ENCODE measurements at places on chromosomes 12 and 14.
A peak's percentile ranks its signal among the peaks of the same experiment; 100 is the strongest.

GRCh38 chr14:54829486-54830224 lies 73.0 kb downstream of the GCH1 start:
- DNase-seq: no peak

DNA sequence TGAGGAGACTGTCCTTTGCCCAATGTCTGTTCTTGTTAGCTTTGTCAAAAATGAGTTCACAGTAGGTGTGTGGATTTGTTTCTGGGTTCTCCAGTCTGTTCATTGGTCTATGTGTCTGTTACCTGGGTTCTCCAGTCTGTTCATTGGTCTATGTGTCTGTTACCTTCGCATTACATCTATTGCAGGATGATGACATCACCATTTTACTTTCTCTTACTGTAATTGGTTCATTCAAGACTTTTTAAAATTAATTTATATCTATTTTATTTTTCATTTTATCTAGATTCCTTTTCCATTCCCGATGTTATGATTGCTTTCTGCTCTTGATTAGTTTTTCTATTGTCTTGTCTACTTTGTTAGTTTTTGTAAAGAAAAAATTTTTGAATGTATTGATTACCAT lies 615.5 kb downstream of the SOX5 start:
- no peak for DNase-seq

- DNase-seq: no peak
Observed at GRCh38 chr14:65211341-65211987, 109.1 kb upstream of the MAX start.

GRCh38 chr12:88035907-88036289 lies 6.7 kb upstream of the C12orf50 start:
- no peak for DNase-seq

- DNase-seq: no peak
Observed at GRCh38 chr14:77119851-77120250, 21.7 kb downstream of the ZDHHC22 start.

DNA sequence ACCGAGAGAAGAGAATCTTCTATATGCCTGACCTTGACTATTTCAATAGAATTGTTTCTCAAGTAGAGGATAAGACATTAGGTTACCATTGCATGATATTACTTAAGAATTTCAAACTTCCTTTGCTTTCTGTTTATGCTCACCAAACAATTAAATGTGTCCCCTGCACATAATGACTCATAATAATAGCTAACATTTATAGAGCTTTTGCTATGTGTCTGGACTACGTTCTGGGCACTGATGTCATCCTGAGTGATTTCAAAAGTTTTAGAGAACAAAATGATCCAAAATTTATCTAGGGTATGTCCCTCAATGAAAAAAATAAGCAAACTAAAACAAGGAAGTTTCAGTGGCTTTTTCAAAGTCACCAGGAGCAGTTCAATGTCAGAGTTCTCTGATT lies 38.8 kb downstream of the SLC15A5 start:
- no peak for DNase-seq

GRCh38 chr12:7271893-7272514 lies 31.9 kb upstream of the ACSM4 start:
- DNase-seq: no peak

DNA sequence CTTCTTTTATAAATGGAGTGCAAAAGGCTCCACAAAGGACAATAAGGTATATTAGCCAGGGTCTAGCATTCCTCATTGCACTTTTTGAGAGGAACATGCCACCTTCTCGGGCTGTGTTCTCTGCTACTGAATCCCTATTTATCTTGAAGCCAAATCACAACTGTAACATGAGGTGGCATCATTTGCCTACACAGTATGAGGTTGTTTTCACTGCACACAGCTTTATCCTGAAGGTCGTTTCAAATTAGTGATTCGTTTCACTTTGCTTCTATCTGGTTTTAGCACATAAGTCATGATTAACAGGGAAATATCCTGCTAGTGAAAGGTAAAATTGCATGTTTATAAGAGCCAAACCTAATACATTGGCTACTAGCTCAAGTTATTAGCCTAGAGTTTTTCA lies 153.8 kb downstream of the SLC35F4 start:
- no peak for DNase-seq

- no peak for DNase-seq
Observed at GRCh38 chr12:130474599-130475269, 137.0 kb downstream of the PIWIL1 start.

GRCh38 chr14:76380991-76381390 lies 5.1 kb downstream of the ESRRB start:
- DNase-seq: no peak

GRCh38 chr12:98701166-98701565 lies 56.1 kb downstream of the APAF1 start:
- DNase-seq: no peak

DNA sequence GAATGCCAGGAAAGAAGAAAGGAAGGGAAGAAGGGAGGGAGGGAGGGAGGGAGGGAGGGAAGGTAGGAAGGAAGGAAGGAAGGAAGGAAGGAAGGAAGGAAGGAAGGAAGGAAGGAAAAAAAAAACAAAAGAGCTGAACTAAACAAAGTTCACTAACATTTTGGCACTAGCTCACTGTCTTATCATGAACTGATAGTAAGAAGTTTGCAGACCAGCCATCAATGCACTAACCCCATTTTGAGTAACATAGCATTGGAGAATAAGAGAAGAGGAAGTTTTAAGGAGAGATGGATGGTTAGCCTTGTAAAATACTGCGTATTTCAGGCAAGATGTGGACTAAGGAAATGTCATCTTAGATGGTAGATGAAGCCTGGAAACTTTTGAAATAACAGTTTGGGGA lies 1136.0 kb downstream of the FLRT2 start:
- DNase-seq: no peak

DNA sequence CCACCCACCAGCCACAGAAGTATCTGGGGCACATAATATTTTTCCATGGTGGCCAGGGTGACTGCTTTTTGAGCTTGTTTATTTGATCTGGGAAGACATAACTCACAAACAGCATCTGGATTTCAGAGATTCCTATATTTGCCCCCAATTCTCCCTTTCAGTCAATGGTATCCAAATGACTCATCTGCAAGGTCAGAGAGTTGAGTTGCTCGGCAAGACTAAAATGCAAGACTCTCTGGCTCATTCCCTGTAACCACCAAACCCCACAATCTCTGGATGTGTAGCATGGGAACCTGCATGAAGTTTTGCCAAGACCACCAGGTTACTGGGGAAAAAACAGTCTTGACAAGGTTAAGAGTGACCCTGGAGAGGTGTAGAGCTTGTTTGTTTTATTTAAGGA lies 174.9 kb upstream of the FAR2 start:
- DNase-seq: no peak

DNA sequence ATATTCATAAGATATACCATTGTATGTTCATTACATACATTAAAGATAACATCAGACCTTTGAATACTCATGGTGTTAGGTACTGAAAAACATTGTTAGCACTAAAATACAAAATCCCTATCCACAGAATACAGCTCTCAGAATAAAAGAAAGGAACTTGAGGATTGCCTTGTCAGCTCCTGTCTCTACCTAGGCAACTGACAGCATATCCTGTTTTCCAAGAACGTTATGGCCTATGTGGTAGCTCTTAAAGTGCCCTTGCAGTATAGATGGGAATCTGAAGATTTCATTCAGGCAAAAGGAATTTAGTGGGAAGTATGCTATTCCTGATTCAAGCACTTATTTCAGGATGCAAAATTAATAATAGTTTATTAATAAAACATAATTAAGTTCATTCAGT lies 1.8 kb upstream of the PPP1R12A start:
- DNase-seq: no peak

DNA sequence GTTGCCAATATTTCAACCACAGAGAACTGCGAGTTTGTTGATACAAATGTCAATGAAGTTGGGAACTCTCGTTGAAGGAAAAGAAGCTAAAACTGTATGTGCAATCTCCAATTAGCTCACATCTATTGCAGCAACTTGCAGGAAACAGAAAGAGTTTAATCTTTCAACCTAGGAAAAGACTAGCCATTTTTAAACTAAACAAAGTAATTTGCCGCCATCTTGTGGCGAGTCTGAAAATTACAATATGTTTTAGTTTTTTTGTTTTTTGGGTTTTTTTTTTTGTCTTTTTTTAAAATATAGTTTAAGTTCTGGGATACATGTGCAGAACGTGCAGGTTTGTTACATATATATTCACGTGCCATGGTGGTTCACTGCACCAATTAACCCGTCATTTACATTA lies 131.2 kb upstream of the FOXG1 start:
- no peak for DNase-seq

GRCh38 chr14:95533822-95534221 lies 1.0 kb upstream of the GLRX5 start:
- DNase-seq: no peak

DNA sequence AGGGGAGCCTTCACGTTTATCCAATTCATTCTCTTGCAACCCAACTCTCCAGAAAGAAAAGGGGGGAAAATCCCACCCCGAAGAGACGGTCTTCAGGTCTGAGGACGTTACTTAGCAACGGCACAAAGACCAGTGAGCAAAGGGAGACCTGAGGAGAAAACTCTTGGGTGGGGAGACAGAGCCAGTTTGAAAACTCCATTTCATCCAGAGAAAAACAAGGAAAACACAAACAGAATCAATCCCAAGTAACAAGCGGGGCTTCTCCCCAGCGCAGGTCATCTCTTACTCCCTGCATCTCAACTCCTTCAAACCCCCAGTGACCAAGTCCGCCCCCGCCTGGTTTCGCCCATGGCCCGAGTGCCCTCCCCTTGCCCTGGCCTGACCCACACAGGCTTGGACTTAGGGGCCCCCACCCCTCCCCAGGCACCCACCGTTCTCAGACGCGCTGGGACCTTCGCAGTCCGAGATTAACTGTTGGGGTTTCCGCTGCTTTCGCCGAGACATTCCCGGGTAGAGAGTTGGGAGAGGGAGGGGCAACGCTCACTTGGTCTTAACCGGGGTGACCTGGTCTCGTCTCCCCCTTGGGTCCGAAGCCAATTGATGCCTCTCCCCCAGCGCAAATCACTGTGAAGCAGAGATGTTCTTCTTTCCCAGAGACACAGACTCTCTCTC lies 10.4 kb upstream of the SALL2 start:
- no peak for DNase-seq

GRCh38 chr12:96045566-96045965 lies 10.2 kb upstream of the LTA4H start:
- no peak for DNase-seq

DNA sequence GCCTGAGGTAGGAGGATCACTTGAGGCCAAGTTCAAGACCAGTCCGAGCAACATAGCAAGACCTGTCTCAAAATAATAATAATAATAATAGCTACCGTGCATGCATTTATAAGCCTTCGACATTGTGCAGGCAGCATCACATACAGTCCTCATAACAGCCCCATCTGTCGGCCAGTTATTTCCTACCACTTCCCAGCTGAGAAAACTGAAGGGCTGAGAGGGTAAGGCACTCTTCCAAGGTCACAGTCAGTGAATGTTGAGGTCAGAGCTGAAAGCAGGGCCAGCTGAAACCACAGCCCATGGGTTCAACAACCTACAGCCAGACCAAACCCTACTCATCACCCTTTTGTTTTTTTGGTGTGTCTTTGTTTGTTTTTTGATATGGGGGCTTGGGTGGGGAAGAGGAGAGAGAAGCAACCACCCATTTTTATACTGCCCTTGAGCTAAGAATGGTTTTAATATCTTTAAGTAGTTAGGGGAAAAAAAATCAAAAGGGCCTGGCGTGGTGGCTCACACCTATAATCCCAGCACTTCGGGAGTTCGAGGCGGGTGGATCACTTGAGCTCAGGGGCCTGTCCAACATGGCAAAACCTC lies 16.8 kb upstream of the ITPK1 start:
- no peak for DNase-seq

DNA sequence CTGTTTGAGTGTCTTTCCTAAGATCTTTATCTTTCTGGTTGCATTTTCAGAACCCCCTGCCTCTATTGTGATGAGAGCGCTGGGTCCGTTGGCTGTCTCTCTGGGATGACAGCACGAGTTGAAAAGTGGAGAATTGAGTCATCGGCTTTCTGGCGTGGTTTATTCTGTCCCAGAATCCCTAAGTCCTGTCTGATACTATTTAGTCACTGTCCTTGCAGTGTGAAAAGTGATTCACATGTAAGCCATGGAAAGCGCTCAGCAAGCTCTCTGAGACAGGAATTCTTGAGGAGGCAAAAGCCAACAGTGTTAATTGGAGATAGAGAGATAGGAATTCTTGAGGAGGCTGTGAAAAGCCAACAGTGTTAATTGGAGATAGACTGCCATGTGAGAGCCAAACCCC lies 121.7 kb downstream of the CHST11 start:
- DNase-seq: peak; percentile 87

DNA sequence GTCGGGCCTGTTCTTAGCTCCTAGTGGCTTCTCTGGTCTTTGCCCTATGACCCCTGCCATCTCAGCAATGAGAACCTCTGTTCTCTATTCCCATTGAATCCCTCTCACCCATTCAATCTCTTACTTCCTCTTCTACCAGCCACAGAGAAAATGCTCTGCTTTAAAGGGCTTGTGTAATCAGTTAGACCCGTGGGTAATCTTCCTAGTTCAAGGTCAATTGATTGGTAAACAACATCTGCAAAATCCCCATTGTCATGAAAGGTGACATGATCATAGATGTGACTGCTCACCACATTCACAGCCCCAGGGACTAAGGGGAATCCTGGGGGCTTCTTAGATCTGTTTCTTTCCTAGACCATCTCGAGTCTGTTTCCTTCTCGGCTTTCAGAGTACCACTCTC lies 7.2 kb upstream of the CCDC197 start:
- DNase-seq: no peak

DNA sequence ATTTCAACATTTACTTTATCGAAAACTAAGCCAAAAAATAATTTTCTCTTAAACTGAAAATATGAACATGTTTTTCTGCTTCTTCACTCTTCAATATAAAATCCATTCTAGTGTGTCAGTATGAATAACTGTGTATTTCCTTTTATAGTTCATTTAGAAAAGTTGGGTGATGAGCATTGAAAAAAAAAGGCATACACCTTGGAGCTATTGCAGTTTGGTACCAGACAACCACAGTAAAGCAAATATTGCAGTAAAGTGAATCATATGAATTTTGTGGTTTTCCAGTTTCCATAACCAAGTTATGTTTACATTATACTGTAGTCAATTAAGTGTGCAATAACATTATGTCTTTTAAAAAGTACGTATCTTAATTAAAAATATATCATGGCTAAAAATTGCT lies 195.0 kb upstream of the FOXG1 start:
- no peak for DNase-seq

GRCh38 chr14:24394275-24394674 lies 4.5 kb upstream of the NYNRIN start:
- DNase-seq: no peak

DNA sequence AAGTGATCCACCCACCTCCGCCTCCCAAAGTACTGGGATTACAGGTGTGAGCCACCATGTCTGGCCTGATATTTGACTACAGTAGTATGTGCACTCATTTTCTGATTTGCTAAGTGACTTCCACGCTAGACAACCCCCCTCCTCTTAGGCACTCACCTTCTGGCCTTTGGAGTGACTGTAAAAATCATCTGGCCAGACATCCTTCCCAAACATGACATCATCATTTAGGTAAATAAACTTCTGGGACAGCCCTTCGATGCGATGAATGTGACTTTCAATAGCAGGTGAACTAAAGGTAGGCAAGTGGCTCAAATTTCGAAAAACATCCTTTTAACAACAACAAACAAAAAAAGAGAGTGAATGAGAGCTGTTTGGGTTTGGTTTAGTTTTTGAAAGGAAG lies 30.6 kb upstream of the SYCP3 start:
- no peak for DNase-seq

Data from RCC 7860 (cell line).